NCI-H526 (cell line): ENCODE measurements at places on chromosomes 11 and 22.

GRCh38 chr11:117187799-117188481 is 9.4 kb downstream of the SIDT2 start:
- DNase-seq, result no peak

GRCh38 chr11:132913295-132913694 is 619.0 kb downstream of the OPCML start:
- no peak for DNase-seq

GRCh38 chr22:50697667-50698506 is 25.3 kb downstream of the SHANK3 start:
- no peak for DNase-seq

DNA sequence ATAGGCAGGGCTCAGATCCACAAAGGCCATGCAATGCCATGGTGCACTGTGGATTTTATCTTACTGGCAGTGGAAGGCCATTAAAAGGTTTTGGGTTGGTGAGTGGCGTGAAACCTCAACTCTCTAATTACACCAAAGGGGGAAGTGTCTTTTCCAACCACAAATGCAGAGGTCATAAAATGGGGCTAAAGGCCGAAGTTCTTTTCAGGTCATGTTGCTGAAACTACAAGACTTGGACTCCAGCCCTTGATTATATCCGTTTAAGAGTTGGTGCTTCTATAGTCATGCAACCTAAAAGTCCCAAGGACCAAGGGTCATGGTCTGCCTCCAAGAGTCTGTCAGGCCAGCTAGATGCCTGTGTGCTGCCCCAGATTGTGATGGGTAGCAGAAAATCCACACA is 434.3 kb downstream of the RAB38 start:
- DNase-seq, result peak; percentile 83

- DNase-seq, result no peak
Observed at GRCh38 chr22:24303007-24303406, 32.4 kb downstream of the SPECC1L start.

DNA sequence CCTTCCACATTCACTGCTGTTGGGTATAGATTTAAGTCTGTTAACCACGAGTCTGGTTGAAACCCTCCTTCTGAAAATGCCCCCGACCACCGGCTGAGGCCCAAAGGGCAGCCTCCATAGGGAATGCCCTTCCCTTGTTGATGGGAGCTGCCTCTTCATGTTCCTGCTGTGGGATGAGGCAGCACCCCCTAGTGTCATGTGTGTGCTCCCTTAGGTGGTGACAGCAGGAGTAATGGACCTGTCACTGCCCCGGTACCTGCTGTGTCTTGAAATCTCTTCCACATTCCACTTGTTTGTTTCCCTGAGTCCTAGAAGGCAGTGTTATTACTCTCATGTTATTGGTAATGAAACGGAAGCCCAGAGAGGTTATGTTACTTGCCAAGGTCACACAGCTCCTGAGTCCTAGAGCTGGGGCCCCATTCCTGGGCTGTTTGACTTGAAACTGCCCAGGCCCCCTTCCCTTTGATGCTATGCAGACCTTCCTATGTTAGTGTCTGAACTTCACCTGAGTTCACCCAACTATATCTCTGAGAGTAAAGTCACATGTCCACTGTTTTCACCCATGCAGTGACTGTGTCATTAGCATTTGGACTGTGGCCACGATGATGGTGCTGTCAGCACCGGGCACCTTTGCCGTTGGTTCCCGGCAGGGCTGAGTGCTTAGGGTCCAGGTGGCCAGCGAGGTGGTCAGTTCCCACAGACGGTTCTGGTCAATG is 234.3 kb downstream of the TBC1D22A start:
- peak; percentile 7 for DNase-seq

- DNase-seq, result no peak
Observed at GRCh38 chr22:27987557-27987956, 68.5 kb upstream of the PITPNB start.

GRCh38 chr11:16421826-16422225 is 65.5 kb upstream of the SOX6 start:
- no peak for DNase-seq

DNA sequence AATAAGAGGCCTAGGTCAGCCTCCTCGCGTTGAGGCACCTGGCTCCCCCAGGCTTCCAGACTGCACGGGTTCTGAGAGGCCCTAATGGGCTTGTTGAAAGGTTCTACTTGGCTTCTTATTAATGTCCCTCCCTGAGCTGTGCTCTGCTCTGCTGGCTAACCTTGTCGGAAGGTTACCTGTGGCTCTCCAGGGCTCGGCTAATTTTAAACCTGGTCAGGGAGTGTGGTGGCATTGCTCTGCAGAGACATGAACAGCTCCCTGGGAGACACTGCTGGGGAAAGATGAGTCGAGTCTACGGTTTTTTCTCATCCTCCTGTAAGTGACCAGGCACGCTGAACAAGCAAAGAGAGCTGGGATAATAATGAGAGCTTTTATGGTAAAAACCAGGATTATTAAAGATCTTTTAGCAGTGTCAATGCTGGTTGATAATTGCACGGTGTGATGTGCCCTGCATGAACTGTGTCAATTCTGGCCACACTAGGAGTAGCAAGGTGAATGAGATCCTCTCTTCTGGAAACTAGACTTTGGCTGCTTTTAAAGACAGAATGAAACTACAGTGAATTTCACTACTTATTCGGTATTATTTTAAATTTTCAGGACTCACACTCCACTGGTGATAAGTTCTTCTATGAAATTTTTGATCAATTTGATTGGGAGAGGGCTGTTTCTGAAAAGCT is 70.7 kb downstream of the TEAD1 start:
- no peak for DNase-seq

DNA sequence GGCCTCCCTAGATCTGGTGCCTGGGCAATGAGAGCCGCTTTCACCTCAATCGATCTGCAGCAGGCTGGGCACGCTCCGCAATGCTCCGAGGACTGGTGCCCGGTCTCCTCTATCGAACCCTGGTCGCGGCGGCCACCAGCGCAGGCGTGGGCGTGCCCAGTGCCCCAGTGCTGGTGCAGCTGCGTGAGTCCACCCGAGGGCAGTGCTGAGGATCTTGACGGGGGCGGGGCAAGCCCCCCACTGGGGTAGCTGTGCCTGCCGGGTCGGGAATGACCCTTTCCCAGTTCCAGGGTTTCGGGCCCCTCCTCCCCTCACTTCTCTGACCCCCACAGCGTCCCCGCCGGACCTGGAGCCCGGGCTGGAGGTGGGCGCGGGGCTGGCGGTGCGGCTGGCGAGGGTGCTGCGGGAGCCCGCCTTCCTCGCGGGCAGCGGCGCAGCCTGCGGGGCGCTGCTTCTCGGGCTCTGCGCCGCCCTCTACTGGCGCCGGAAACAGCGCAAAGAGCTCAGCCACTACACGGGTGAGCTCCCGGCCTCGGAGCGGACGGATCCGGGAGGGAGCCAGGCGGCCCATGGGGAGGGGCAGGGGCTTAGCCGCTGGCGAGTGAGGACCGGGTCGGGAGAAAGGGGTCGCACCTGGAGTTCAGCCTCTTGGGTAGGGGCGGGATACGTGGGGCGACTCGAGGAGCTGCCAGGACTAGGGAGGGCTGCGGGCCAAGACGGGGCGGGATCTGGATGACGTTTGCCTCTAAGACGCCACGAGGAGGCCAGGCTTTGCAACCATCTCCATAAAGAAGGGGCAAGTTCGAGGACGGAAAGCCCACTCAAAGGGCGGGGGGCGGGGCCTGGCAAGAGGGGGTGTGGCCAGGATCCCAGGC is 10.9 kb downstream of the ROBO3 start:
- peak; percentile 98 for DNase-seq

- no peak for DNase-seq
Observed at GRCh38 chr11:3824714-3825472, 15.9 kb downstream of the RHOG start.

GRCh38 chr11:69509846-69510390 is 28.5 kb downstream of the LINC01488 start:
- DNase-seq, result no peak

- no peak for DNase-seq
Observed at GRCh38 chr22:27440304-27440865, 361.2 kb downstream of the MN1 start.

DNA sequence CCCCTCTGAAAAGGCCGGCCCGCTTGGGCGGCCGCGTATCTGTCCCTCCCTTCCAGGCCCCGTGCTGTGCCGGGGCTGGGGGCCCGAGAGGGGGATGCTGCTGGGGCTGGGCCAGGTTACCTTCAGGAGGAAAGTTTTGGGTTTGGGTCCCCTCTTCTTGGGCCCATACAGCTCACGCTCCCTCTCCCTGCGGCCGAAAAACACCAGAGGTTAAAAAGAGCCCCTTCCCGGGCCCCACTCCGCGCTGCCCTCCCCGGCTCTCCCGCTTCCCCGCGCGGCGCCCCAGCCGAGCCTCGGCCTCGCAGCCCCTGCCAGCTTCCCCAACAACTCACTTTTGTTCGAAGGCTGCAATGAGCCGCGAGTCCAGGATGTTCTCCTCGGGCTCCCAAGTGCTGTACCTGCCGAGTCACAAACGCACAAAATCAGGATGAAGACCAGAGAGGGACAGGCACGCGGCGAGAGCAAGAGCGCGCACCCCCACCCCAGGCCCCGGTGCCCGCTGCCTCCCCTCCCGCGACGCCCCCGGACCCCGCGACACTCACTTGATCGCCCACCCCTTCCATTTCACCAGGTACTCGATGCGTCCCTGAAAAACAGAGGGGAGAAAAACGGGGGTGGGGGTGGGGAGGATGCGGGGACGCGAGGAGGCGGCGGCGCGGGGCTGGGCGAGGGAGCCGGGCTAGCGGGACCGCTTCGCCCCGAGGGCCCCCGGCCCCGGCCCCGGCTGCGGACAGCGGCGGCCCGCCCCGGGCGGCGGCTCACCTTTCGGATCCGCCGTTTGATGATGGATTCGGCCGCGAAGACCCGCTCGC is 450 bp downstream of the CBX6 start:
- DNase-seq, result peak; percentile 41

GRCh38 chr11:79236541-79236971 is 204.3 kb downstream of the TENM4 start:
- no peak for DNase-seq

DNA sequence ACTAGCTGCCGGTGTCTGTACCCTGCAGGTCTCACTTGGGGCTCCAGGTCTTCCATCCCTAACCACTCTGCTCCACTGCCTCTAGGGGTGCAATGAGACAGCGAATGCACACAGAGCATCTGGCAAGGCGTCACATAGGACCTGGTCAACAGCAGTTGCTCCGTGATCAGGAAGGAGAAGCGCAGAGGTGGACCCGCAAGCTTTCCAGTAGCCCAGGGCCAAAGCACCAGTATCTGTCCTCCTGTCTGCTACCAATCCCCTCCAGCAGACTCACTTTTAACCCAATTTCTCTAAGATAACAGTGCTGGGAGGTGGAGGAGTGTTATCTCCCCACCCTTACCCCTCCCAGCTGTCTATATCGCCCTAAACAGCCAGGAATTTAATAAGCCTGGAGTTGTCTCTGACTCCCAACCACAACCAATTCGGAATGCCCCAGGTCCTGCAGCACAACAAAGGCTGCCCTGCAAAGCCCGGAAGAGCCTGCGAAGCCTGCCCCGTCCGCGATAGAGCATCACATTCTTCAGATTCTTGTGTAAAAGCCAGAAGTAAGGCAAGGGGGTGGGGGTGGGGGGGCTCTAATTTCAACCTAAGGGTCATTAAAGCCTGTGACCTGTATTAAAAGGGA is 19.3 kb downstream of the MYH9 start:
- no peak for DNase-seq

GRCh38 chr11:24900514-24900913 is 403.7 kb downstream of the LUZP2 start:
- no peak for DNase-seq

DNA sequence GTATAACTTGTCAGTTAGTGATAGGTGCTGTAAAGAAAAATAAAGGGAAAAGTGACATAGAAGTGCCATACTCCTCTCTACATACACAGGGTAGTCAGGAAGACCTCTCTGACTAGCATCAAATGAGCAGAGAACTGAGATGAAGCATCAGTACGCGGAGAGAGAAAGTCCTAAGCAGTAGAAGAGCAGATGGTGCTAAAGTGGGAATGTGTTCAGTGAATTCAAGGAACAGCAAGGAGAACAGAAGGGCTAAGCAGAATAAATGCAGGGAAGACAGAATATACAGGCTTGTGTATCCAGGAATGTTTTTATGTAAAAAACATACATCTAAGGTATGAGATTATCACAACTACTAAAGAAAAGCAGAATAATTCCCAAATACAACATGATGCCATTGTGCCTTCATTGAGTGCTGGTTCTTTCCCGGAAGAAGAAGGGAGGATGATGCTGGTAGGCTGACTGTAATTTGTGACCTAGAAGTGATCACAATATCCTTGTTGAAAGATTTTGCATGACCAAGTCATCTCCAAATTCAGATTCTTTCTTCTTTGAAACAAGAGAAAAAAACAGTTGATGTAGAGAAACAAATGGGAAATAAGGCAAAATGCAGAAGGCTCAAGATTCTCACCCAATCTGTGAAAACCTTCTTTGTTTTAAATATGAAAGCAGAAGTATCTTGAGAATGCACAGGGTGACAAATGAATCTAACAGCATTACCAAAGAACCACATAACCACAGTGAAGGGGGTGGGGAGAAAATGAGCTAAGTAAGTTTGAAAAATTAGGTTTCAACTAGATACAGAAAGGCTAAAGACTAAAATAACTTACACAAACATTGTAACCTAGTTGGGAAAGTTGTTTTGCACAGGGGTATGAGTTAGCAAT is 20.5 kb downstream of the MRE11 start:
- no peak for DNase-seq

- DNase-seq, result no peak
Observed at GRCh38 chr11:422249-422656, 7.5 kb upstream of the SIGIRR start.

- DNase-seq, result no peak
Observed at GRCh38 chr11:36354221-36355003, 58.3 kb downstream of the PRR5L start.

DNA sequence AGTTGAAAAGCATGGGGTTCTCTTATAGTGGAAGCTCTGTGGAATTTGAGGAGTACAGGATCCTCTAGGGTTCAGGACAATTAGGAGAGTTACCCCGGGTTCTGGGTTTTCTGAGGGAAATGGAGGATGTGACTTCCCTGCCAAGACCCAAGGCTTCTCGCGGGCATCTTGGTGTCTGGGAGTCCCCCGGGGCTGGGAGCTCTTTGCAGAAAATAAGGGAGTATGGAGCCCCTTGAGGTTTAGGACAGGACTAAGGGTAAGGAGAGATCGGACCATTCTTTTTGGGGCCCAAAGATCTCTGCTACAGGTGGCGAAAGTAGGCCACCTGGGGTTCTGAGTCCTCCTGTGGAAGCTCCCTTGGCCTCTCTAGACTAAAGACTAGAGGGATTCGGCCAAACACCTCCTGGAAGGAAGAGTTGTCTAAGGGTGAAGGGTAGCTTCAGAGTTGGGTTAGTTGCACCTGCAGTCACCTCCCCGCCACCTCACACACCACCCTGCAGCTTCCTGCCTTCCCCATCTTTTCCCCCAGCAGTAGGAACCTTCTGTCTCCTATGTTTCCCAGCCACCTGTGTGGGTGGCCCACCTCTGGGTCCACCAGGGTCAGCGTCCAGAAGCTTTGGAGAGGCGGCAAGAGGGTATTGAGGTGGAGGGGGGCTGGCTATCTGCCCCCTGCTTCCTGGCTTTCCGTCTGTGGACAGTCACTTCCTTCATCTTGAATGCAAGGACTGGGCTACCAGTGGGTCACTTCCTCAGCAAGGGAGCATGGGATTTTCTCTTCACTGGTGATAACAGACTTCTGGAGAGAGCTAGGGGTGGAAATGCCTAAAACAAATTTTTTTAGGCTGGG is 908 bp downstream of the LIMK2 start:
- DNase-seq, result no peak
